ENCODE measurements at places on chromosomes 11 and 22. TPM values are rescaled to one million over a fixed set of nuclear protein-coding genes. Genes with fewer than 3 reads are reported as not detected.

The APOA1 gene
- not detected for polyA plus RNA-seq

The CCDC188 gene
- polyA plus RNA-seq: 0.15 TPM

GRCh38 chr11:131668500-131669400 lies 298.3 kb downstream of the NTM start:
- DNase-seq: peak; percentile 10

DNA sequence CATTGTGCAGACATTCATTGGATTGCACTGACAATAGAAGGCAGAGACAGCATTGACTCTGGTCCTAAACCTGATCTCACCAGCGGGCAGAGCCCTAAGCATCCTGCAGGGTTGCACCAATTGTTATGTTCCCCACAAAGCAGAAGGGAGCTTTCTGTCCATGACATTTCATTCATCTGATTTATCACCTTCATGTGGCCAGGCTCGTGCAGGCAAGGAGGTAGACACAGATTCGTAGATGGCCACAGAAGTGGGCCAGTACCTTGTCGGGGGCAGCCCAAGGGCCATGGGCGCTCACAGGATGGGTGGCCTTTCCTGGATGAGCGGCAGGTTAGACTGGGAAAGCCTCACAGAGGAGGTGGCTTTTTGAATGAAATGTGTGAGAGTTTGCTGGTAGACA lies 2.9 kb downstream of the TSKU start:
- DNase-seq: no peak

DNA sequence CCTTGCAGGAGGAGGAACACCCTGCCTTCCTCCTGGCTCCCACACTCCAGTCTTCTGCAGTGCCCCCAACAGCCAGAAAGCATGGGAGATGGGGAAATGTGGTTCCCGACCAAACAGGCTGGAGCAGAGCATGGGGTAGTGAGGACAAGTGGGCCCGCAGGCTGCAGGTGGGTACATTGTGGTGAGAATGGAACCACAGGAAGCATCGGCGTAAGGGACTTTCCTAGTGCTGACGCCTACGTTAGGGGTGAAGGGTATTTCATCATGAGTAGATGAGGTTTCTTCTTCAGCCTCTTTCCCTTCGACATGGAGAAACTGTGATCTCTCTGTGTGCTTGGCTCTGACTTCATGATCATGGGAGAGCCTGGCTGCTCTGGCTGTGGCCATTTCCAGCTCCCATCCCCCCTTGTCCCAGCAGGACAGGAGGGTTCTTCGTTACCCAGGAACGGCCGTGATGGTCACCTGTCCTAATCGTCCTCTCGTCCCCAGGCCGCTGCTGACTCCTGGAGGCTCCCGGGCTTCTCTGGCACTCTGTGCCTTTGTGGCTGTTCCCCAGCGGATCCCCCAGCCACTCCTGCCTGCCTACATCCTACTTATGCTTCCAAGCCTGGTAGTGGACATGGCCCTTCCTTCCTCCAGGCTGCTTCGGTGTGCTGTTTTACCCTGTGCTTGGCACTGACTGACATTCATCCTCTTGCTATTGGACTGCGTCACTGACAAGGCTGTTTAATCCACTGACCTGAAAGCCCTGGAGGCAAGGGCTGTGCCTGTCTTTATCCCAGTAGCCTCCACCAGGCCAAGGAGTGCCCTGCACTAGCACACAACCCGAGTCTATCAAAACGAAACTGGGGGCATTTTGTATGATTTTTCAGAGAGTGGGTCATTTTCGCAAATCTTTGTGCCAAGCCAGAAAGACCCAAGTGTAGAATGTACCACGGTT lies 65.2 kb upstream of the CECR2 start:
- no peak for DNase-seq
